ENCODE measurements at places on chromosomes 4 and X.

DNA sequence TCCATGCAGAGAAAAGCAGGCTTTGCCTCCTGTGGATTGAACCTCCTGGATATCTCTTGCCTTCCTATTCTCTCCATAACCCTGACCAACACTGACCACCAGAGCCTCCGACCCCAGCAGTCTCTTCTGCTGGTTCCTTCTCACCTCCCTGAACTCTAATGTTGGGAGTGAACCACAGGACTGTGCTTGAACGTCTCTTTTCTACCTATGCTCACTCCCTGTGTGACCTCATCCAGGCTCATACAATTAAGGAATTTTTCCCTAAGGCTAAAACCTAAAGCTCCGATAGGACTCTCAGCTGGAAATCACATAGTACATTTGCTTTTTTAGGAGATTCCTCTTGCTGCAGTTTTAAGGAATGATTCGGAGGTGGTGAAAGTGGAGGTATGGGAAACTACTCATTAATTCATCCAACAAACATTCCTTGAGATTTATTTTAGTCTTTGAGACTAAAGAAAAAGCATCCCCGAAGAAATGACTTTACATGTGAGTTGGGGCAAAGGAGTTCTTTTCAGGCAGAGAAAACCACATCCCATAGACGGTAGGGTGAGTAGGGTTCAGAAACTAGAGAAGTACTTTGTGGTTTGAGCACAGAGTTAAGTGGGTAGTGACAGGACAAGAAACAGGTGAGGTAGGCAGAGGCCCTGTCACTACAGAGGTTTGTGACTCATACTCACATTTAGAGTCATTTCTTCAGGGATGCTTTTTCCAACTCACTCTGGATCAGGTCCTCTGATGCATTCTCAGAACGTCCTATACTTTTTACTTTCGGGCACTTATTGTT, 30.8 kb downstream of the NDNF start:
- no peak for DNase-seq

DNA sequence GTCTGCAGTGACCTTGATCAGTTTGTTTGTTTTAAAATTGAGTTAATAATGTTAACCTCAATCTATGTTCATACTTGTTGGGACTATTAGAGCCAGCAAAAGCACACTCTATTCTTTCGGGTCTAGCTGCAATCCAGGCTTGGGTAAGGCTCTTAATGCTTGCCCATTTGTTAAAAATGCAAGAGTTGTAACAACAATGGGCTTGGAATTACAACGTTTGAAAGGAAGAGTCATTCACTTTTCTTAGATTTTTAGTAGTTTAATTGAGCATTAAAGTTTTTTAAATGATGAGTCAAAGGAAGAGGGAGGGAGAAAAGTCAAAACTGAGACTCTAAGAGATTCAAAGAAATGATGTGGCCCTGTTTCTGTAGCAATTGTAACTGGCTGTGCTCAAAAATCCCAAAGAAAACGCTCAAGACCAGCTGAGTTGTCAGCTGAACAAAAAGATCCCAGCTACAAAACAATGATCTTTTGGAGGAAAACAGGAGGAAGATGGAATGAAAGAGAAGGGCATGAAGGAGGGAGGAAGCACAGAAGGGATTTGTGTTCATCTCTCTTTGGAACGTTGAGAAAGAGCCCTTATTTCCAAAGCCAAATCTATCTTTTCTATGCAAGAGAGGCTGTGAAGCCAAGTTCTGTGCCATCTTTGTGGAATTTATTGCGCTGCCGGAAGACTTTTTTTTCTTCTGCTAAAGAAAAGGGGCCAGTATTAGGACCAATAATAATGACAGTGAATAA, 5.5 kb downstream of the SCD5 start:
- DNase-seq: no peak

GRCh38 chr4:128675083-128675482, 134.4 kb upstream of the JADE1 start:
- no peak for DNase-seq

DNA sequence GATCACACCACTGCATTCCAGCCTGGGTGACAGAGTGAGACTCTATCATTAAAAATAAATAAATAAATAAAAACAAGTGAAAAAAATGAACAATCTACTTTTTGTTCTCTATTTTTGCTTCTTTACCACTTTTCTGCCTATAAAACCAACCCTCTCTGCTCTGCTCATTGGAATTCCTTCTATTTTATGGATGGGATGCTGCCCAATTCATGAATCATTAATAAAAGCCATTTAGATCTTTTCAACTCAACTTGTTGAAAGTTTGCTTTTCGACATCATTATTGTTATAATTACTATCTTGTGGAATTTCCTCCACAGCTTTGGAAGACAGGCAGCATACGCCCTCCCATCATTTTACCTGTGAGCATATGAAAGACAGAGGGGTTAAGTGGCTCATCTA, 52.1 kb upstream of the SMIM10 start:
- no peak for DNase-seq

GRCh38 chrX:129622757-129623301, 31.9 kb downstream of the APLN start:
- DNase-seq: no peak

- no peak for DNase-seq
Observed at GRCh38 chr4:31474221-31474620, 754.1 kb downstream of the PCDH7 start.

Data from GM04503 (cell line).